ENCODE measurements at places on chromosomes 4 and X.
A peak's percentile ranks its signal among the peaks of the same experiment; 100 is the strongest.

DNA sequence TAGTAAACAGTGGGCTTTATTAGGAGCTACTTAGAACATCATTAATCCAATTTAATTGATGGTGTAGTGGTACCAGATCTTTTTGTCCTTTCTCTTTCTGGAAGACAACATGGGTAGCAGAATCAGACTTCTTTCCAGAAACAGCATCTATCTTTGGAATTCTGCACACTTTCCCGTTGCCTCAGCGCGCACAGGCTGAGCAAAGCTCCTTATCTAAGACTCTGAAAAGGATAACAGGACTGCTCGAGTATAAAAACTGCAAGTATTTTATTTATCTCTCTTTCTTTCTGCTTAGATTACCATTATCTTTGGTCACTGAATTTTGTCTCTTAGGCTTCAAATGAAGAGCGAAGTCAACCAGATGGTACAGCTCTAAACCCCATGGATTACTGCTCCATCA lies 191.7 kb downstream of the DHX15 start:
- no peak for DNase-seq

- DNase-seq: no peak
Observed at GRCh38 chr4:177012918-177013545, 220.3 kb upstream of the VEGFC start.

GRCh38 chr4:108840426-108840975 lies 77.6 kb upstream of the ETNPPL start:
- no peak for DNase-seq

- no peak for DNase-seq
Observed at GRCh38 chr4:131635191-131635590, 1513.9 kb upstream of the PCDH10 start.

GRCh38 chr4:22454955-22455354 lies 60.9 kb downstream of the ADGRA3 start:
- no peak for DNase-seq

GRCh38 chr4:158861766-158862165 lies 92.9 kb downstream of the FNIP2 start:
- no peak for DNase-seq

GRCh38 chrX:154780968-154781367 lies 18.3 kb downstream of the DKC1 start:
- DNase-seq: no peak

DNA sequence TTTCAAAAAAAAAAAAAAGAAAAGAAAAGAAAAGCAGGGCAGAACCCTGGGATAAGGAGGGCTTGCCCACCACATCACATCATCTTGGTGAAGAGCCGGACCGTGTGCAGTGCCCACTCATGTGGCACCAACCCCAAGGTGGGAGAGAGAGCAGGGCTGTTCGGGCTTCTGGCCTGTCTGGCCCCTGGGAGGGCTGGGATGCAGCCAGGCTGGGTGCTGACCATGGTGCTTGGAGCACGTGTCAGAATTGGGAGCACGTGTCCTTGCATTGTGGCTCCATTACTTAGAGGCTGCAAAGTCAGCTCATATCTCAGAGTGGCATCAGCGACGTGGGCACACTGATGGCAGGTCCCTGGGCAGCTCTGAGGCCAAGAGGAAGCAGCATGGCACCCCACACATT lies 100.9 kb upstream of the AFAP1 start:
- DNase-seq: no peak

DNA sequence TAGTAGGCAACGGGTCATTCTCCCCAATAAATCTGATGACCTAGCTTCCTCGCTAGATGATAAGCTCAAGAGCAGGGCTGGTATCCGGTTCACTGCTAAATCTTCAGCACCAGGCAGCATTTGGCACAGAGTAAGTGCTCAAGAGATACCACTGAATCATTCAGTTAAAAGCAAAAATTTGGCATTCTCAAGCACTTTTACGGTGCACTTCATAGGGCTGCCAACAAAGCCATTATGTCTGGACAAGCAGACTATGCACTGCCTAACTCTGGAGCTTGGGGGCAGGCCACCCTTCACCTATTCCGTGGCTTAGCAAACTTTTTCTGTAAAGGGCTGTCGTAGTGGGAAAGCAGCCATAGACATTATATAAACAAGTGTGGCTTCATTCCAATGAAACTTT lies 23.8 kb upstream of the CXorf38 start:
- DNase-seq: no peak

- peak; percentile 25 for DNase-seq
Observed at GRCh38 chrX:124211312-124211942, 121.0 kb upstream of the TEX13D start.

Measured in eye (tissue), 1 donor.